ENCODE measurements at places on chromosomes 1 and 21. TPM values are rescaled to one million over a fixed set of nuclear protein-coding genes. Genes with fewer than 3 reads are reported as not detected.

Gene TP73
- total RNA-seq: 1.4 TPM

Gene F13B
- total RNA-seq: not detected

GRCh38 chr1:224182057-224182865 lies 779 bp upstream of the DEGS1 start:
- DNase-seq: no peak

DNA sequence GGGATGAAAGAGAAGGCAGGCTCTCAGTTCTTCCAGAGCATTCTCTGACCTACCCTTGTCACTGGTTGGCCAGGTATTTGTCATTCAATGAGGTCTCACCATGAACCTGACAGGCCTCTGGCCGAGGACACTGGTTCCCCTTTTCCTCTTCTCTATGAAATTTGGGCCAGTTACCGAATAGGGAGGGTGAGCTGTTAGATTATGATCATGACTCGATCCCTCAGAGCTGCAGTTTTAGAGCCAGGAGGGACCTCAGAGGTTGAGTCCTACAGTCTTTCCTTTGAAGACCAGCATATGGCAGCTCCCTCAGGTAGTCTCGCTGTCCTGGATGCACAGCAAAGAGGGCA lies 29.5 kb upstream of the CLSTN1 start:
- DNase-seq: no peak

GRCh38 chr1:153232553-153232952 lies 15.2 kb downstream of the PRR9 start:
- DNase-seq: no peak

DNA sequence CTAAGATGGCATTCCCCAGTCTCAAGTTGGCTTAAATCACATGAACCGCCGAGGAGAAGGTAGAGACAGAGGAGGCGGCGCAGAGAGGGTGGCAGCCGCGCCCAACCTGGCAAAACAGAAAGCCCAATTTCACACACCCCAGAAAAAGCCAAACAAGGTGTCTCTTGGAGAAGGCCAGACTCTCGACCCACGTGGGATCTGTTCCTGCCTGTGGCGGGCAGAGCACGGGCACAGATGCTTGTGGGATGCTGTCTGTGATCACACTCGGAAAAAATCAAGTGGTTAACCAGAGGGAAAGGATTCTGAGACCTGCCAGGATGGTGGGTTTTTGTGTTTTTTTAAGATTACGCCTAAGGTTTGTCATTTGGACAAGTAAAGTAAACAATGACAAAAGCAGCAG lies 80.7 kb downstream of the MRPL37 start:
- no peak for DNase-seq

- DNase-seq: no peak
Measured at GRCh38 chr1:236066828-236067386, 2.0 kb upstream of the NID1 start.

Gene OR2T2
- not detected for total RNA-seq

Gene ZNF593OS
- not detected for total RNA-seq

- no peak for DNase-seq
Measured at GRCh38 chr1:236282425-236282716, 613 bp upstream of the ERO1B start.

DNA sequence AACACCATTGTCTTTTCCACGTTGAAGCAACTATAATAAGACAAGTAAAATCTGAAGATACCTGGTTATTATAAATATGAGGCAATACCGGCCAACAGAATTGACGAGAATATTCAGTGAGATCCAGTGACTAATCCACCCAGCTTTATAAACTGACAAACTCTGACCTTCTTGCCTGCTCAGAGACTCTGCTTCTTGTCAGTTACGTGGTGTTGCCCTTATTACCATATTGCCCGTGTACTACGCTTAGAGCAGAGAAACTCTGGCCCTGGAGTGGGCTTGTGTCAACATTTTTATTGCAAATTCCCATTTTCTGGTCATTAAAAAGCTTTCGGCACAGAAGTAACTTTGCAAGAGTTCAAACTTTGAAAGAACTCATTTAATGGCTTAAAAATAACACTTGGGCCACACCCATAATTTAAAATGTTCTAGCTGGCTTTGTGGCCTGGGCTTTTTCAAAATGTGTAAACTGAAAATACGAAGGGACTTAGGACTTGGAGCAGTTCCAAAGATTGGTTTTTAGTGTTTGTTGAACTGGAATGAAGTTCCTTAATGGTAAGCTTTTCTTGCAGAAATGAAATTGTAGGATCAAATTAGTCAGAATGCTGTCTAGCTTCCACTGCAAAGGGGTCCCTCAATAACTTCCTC lies 266.2 kb downstream of the LMO4 start:
- no peak for DNase-seq

GRCh38 chr1:57117753-57118152 lies 151.9 kb upstream of the C8B start:
- DNase-seq: no peak

DNA sequence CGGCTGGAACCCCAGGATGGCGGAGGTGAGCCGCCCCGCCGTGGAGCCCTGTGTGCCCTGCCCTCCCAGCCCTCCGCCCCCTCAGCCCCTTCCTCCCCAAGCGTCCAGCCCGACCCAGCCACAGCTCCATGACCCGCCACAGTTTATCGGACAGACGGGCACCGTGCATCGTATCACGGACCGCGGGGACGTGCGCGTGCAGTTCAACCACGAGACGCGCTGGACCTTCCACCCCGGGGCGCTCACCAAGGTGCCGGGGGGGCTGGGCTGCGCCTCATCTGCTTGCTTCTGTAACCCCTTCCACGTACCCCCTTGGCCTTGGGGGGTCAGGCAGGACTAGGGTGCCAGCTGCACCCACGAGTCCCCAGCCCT lies 6.6 kb upstream of the MMP23B start:
- DNase-seq: no peak

Gene TRIM17
- 28.8 TPM for total RNA-seq

DNA sequence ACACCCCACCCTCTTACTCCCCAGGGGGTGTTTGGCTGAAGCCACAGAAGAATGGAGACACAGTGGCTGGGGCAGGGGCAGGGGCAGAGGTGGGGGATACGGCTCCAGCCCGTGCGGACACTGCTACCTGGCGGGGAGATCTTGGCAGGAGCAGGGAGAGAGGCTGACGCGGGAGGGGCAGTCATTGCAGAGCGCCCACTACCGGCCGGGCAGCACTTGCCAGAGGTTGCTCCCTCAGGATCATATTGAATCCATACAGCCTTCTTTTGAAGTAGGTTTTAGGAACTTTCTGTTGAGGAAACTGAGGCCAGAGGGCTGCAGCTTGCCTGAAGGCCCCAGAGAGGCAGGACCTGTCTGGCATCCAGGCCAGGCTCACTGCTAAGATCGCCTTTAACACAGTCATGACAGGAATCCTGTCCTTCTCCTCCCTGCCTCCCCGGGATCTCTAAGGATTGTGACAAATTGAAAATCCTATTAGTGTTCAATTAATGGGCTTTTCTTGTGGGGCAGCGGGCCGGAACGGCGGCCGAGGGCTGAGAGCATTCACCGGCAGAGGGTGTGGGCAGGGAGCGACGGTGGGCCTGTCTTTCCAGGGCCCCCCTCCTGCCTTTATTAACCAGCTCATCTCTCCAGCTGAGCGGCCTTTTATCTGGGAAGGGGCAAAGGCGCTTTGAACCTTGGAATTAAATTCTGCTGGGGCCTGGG lies 65.5 kb upstream of the WNT4 start:
- DNase-seq: no peak

GRCh38 chr1:174157157-174157806 lies 2.0 kb upstream of the RABGAP1L start:
- DNase-seq: no peak

Gene MMP23B
- 70.3 TPM for total RNA-seq

DNA sequence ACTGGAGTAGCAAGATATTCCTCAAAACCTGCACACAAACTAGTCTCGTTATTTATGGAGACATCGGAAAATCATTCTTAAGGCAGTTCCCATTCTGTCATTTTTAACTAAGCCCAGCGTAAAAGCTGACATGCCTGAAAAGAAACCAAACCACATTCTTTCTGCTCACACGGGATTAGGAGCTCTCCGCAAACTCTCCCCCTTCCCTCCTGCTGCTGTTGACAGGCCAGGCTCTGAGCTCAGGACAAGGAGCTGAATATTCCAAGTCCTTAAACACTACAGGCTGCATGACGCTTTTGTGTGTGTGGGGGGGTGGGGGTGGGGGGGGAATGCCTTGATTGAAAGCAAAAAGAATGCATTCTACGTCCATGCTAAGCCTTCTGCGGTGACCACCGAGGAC lies 5.2 kb downstream of the OLIG1 start:
- DNase-seq: peak; percentile 48

Gene KIAA1614
- 7.3 TPM for total RNA-seq
